Cortex of kidney (tissue), 1 donor: ENCODE measurements at places on chromosomes 2 and 18.

- no peak for DNase-seq
Measured at GRCh38 chr2:177449159-177449558, 56.6 kb downstream of the AGPS start.

DNA sequence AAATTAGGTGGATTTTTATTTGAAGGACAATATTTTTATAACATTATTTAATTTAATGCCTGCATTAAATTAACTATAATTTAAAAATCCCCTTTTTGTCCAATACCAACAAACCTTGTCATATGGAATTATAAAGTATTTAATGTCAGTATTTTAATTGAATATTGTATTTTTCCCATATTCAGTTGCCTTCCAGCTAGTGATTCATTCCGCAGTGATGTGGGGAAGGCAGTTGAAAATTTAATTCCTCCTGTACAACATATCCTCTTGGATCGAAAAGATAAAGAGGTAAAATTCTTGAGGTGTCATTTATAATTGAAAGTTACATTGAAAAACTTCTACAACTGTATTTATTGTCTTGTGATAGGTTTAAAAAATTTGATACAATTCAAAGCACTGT, 40.4 kb downstream of the WDR7 start:
- DNase-seq, result no peak

DNA sequence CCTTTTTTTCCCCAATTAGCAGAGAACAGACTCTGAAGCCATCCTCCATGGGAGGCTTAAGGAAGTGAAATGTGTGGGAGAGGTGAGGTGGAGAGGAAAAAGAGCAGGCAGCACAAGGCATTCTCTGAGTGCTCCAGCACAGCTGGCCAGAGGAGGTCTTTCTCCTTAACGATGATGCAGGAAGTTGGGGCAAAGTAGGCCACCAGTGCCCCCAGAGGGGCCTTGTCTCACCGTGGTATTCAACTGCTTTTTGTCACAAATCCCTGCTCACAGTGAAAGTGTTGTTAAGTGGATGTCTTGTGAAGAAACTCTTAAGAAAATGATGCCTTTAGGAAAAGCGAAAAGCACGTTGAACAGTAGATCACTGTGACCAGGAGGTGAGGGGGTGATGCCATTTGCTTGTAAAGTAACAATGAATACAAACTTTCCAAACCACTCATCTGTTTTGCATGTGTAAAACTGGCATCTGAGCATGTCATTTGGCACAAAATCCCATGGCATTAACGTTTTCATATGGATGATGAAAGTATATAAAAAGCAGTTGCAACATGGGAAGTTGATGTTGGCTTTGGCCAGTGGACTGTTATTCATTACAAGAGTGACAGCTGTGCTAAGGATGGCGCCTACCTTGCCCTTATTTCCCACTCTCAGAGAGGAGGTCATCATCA, 49.2 kb upstream of the CDC42EP3 start:
- no peak for DNase-seq

GRCh38 chr2:70816726-70817125, 3.7 kb downstream of the CLEC4F start:
- no peak for DNase-seq

GRCh38 chr18:59907172-59907571, 7.4 kb downstream of the PMAIP1 start:
- no peak for DNase-seq

- DNase-seq, result no peak
Measured at GRCh38 chr2:7725171-7725849, 808.1 kb downstream of the RNF144A start.

GRCh38 chr2:177897278-177897677, 175.3 kb downstream of the PDE11A start:
- DNase-seq, result no peak

DNA sequence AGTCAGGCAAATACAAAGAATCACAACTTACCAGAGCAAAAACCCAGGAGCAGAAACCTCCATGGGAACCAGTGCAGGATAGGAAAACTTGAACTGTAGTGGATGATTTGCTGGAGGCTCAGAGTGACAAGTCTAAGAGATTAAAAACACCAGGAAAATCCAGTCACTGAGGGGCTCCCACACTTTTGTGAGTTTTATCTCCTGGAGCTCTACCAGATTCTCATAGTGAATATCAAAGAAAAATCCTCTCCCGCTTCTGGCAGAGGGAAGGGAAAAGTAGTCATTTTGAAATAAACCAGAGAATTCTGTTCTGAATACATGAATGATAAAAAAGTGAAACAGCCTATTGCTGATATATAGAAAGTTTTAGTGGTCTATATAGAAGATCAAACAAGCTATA, 23.1 kb downstream of the NABP1 start:
- DNase-seq, result no peak

DNA sequence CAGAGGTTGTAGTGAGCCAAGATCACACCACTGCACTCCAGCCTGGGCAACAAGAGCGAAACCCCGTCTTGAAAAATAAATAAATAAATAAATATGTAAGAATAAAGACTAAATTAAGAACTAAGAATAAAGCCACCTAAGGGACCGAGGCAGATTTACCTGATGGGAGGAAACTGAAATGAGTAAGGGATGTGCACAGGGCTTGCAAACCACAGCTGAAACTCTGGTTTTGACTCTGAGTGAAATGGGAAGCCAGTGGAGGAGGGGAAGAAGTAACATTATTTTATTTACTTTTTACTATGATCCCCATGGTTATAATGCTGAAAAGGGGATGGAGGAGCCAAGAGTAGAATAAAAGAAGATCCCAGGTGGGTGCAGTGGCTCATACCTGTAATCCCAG, 107.3 kb downstream of the CABYR start:
- DNase-seq, result no peak

- DNase-seq, result no peak
Measured at GRCh38 chr18:59068276-59069071, 71.2 kb upstream of the SEC11C start.

- no peak for DNase-seq
Measured at GRCh38 chr2:234690569-234691213, 193.8 kb upstream of the ARL4C start.

- no peak for DNase-seq
Measured at GRCh38 chr2:169069341-169069740, at the start of gene DHRS9. DHRS9 (plus strand) TSS chr2:169069563; CDS start chr2:169081582, 12,019 bp downstream.

- DNase-seq, result no peak
Measured at GRCh38 chr2:205540036-205540435, 142.3 kb upstream of the NRP2 start.

DNA sequence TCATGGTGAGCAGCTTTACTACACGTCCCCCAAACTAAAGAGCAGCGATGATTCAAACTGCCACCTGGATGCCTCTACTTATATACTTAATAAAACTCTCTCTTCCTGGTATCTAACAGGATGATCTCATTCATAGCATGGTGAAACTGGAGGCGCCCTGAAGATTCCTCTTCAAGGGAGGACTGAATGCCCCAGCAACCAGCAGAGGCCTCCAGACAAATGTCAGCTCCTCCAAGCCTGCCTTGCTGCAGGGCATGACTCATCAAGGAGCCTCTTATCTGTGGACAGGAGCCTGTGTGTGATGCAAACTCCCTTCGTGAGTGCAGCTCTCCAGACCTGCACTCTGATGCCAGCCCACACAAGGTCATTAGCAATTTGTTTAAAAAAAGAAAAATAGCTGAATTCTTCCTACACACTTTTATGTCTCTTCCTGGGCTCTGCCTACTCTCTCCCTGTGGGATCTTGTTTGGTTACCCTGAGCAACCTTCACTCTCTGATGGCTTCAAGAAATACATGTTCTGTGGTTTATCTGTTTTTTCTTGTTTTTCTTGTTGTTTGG, 30.2 kb downstream of the LONRF2 start:
- no peak for DNase-seq

GRCh38 chr2:155294358-155294757, 595.9 kb downstream of the KCNJ3 start:
- no peak for DNase-seq

GRCh38 chr2:153645599-153645998, 167.0 kb upstream of the RPRM start:
- no peak for DNase-seq

DNA sequence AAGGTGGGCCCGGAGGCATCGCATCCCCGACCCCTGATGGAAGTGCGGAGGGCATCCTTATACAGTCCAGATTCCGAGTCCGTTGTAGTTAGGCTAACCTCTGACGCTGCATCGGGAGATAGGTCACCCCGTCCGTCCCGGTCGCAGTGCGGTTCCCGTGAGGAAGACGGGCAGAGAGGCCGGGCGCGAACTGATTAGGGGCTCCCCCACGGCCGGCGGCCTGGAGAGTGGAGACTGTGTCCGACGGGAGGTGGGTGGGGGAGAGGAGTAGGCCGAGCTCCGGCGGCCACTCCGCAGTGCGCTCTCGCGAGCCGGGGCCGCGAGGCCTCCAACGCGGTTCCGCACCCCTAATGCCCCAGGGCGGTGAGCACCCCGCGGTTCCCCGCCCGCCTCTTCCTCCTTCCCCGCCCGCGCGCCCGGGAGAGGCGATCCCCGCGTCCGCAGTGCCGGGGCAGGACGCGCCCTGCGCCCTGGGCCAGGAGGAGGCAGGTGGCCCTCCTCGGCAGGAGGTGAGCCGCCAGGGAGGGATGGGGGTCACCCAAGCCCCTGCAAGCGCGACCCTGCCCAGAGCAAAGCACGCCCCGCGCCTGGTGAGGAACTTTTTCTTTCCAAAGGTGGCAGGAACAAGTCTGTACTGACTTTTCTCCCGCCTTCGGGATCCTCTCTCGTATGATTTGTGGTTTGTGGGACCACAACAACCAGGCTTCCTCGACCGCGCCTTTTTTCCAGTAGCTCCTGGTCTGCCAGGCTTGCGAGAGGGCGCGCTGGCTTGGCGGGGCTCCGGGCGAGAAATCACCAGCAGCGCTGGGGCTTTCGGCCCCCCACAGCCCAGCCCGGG, 1.4 kb upstream of the SP5 start:
- DNase-seq, result no peak

GRCh38 chr2:16223841-16224177, 283.5 kb downstream of the MYCN start:
- DNase-seq, result no peak
